ENCODE measurements at places on chromosomes 12 and 14.

DNA sequence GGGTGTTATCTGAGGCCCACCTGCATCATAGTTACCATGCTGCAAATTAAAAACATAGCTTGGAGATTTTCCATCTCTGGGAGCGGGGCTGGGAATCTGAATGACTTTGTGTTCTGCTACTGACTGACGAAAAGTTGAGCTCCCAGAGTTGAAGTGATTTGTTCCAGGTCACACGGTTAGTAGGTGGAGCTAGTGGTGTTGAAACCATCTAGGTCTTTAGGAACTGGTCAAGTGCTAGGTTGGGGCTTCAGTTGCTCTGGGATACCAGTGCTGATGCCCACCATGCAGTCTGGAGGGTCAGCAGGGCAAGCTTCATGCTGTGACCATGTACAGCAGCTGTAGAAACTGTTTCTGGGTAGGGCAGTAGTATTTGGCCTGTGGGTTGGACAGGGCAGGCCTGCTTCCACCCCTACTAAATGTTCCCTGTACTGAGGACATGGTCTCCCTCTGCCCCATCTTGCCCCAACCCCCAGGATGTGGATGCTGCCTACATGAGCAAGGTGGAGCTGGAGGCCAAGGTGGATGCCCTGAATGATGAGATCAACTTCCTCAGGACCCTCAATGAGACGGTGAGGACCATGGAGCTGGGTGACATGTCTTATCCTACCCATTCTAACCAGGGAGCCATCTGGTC lies 5.3 kb downstream of the KRT7 start:
- no peak overlapping the region for H3K4me3 ChIP-seq
- no peak overlapping the region for H3K27ac ChIP-seq
- peaks cover 12% of the 10 kb centered on the region for H3K27me3 ChIP-seq
- DNase-seq: no peak

GRCh38 chr14:79036441-79036840 lies 866.3 kb downstream of the NRXN3 start:
- H3K27ac ChIP-seq: no peak overlapping the region
- DNase-seq: no peak
- no peak overlapping the region for H3K4me3 ChIP-seq
- no peaks in the 10 kb centered on the region for H3K36me3 ChIP-seq
- no peaks in the 10 kb centered on the region for H3K4me1 ChIP-seq

GRCh38 chr12:74537126-74537706 lies 419 bp upstream of the ATXN7L3B start:
- H3K36me3 ChIP-seq: no peaks in the 10 kb centered on the region
- peak overlapping the region; percentile 76 for H3K4me3 ChIP-seq
- H3K4me1 ChIP-seq: peaks cover 43% of the 10 kb centered on the region

DNA sequence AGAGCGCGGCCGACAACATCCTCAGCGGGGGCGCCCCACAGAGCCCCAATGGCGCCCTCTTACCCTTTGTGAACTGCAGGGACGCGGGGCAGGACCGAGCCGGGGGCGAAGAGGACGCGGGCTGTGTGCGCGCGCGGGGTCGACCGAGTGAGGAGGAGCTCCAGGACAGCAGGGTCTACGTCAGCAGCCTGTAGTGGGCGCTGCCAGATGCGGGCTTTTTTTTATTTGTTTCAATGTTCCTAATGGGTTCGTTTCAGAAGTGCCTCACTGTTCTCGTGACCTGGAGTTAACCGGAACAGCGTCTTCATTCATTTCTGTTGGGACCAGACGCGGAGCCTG lies 103.8 kb upstream of the FKBP4 start:
- no peak overlapping the region for H3K27ac ChIP-seq
- no peak for DNase-seq
- no peaks in the 10 kb centered on the region for H3K36me3 ChIP-seq
- H3K27me3 ChIP-seq: peaks cover 17% of the 10 kb centered on the region
- peaks cover 11% of the 10 kb centered on the region for H3K4me1 ChIP-seq

DNA sequence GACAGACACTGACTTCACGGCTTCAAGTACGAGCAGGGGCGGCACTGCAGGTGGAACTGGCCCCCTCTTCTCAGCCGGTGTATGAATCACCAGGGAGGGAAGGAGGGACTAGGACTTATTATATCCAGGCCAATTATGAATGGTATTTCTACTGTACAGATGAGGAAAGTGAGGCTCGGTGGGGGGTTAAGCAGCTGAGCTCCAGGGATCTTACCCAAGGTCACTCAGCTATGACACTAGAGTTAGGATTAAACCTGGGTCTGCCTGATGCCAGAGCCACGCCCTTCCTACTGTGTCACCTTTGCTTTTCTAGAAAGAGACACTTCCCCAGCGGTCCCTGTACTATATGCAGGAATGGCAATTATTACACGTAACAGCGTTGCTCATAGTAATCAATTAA lies 42.2 kb upstream of the NRXN3 start:
- H3K4me3 ChIP-seq: no peak overlapping the region
- no peak for DNase-seq
- no peaks in the 10 kb centered on the region for H3K27me3 ChIP-seq
- no peak overlapping the region for H3K27ac ChIP-seq

DNA sequence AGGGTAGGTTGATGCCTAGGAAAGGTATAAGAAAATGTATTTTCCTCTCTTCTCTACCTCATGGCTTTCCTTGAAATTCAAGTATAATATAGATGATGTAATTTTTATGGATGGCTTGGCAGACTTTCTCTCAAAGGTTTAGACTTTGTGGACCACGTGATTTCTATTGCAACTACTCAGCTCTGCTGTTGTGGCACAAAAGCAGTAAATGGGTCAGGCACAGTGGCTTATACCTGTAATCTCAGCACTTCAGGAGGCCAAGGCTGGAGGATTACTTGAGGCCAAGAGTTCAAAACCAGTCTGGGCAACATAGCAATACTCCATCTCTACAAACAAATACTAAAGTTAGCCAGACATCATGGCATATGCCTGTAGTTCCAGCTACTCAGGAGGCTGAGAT lies 22.0 kb downstream of the SRP54 start:
- no peaks in the 10 kb centered on the region for H3K4me1 ChIP-seq
- H3K4me3 ChIP-seq: no peak overlapping the region
- H3K27ac ChIP-seq: no peak overlapping the region

DNA sequence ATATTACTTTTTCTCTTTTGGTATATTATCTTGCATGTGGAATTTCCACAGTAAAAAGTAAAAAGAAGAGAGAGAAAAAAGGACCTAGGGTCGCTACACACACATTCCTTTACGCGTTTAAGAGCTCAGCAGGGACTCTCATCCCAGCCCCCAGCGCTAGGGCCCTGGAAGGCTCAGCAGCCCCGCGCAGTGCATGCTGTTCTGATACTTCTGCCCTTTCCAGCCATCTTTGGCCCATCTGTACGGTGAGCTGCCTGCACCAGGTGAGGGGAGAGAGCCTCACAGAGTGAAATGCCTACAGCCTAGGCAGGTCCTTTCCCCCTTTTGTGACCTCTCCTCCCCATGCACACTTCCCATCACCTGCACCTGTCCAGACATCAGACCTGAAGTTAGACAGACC lies 1.6 kb upstream of the LTBR start:
- DNase-seq: no peak
- H3K4me3 ChIP-seq: no peak overlapping the region
- peaks cover 15% of the 10 kb centered on the region for H3K36me3 ChIP-seq

DNA sequence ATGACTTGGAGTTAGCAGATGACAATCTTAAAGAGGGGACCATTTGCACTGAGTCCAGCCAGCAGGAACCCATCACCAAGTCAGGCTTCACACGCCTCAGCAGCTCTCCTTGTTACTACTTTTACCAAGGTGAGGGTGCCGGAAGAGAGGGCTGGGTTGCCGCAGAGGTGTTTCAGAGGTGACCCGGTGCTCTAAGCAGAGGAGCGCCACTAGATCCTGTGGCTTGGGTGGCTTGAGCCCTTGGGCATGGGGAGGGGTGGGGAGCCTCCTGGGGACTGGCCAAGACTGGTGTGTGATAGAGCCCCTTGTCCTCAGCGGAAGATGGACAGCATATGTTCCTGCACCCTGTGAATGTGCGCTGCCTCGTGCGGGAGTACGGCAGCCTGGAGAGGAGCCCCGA lies 17.7 kb downstream of the POP5 start:
- H3K4me3 ChIP-seq: no peak overlapping the region
- no peak for DNase-seq
- no peaks in the 10 kb centered on the region for H3K27me3 ChIP-seq
- H3K4me1 ChIP-seq: no peaks in the 10 kb centered on the region

- DNase-seq: no peak
- H3K27me3 ChIP-seq: peaks cover 13% of the 10 kb centered on the region
- no peak overlapping the region for H3K4me3 ChIP-seq
- H3K27ac ChIP-seq: no peak overlapping the region
- peaks cover 8% of the 10 kb centered on the region for H3K4me1 ChIP-seq
- H3K36me3 ChIP-seq: no peaks in the 10 kb centered on the region
These were observed 649 bp downstream of the AQP6 start for GRCh38 chr12:49973361-49973830.

- H3K36me3 ChIP-seq: peaks cover 5% of the 10 kb centered on the region
- peaks cover 4% of the 10 kb centered on the region for H3K4me1 ChIP-seq
- no peak for DNase-seq
- no peaks in the 10 kb centered on the region for H3K27me3 ChIP-seq
These were observed 48.3 kb downstream of the RIMKLB start for GRCh38 chr12:8746046-8746445.

All from suprapubic skin (tissue), 4 donors.